ENCODE measurements at places on chromosomes 1 and 21.

- DNase-seq = no peak
These were observed 41.2 kb downstream of the LMO4 start for GRCh38 chr1:87369736-87370478.

- DNase-seq = no peak
These were observed 58.6 kb downstream of the NPHP4 start for GRCh38 chr1:5933676-5934057.

DNA sequence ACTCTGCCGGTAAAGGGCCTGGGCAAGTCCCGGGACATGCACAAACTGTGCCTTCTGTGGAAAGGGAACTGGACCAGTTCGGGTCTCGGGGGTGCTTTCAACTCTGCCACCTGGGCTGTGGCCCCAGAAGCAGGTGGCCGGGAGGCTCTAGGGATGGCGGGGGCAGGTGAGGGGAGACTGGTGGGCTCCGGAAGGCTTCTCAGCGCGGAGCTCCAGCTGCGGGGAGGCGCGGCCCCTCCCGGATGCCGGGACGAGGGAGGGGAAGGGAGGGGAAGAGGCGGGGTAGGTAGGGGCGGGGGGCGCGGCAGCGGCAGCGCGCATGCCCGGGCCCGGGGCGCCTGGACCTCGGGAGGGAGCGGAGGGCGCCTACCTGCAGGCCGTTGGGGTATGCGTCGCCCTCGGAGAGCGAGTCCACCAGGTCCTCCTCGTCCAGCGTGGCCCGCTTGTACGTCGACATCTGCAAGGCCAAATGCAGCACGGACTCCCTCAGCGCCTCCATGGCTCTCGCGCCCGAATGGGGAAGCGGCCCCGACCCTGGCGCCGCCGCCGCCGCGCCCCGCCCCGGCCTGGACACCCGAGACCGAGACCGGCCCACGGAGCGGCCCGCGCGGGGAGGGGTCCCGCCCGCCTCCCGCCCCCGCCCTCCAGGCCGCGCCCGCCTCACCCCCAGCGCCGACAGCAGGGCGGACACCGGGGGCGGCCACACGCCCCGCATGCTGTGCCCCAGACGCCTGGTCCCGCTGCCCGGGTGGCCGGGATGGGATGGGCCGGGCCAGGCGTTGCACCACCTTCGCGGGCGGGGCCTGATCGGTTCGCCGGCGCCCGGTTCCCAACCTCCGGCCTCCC, at the start of gene ECE1:
Gene ECE1 (minus strand): TSS at position 764 of the 846 bp plus-strand sequence. CDS start 49 bp downstream, at position 715.
- no peak for DNase-seq

DNA sequence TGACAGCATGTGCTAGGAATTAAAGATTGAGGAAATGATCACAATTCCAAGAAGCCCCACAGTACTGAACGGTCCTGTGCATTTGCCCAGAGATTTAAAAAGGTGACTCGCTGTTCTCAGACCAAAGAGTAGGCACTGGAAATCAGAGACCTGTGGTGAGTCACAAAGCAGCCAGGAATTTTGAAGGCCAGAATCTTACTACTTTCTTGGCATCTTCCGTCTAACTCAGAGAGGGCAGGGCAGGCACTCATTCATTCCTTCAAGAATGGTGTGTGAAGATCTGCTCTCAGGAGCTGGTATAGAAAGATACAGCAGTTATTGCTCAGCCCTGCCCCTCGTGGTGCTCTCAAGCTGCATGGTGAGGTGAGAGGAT, 57.9 kb downstream of the BRINP2 start:
- no peak for DNase-seq

DNA sequence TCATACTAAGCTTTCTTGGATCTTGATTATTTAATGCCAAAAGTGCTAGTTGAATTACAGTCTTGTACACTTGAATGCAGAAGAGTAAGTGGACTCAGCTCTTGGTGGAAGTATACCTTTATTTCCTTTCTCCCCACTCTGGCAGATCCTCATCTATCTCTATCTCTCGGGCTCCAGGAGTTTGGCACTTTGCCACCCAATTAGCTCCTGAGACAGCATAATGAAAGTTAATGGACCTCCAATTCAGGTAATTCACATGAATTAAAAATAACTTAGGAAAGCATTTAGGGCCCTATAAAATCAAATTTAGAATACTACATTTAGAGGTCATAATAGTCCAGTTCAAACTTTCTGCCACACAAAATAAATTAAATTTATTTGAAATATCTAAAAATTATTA, 67.4 kb downstream of the OLFM3 start:
- DNase-seq = no peak

DNA sequence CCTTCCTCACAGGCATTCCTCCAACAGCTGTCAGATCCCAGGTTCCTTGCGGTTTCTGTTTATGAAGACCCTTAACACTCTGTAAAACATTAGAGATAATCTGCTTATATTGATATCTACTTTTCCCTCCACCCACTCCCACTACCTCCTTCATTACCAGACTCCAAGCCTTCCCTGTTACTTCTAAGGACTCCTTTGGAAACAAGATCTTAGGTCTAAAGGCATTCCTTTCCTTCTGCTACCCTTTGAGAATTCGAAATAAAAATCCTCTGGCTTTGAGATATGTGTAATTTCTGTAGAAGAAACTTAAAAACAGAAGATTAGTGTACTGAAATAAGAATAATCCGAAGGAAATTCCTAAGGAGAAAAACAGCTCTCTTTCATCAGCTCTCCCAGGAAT, 23.7 kb upstream of the LYPLAL1 start:
- DNase-seq = no peak

DNA sequence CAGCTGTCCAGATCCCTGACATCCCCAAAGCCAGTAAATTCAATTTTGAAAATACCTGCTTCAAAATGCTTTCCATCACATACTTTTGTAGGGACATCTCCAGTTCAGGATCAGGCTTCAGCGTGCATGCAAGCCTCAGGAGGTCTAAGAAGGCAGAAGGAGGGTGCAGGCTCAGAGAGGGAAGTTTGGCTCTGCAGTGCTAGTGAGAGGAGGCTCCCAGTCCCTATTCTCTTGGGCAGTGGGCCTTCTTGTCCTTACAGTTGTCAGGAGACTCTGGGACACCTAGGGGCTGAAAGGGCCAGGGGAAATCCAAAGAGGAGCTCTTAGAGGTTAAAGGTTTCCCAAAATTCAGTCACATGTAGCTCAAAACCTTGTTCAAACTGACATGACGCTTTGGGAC, 20.1 kb downstream of the ADCY10 start:
- no peak for DNase-seq

- no peak for DNase-seq
These were observed 74.6 kb downstream of the OBSCN start for GRCh38 chr1:228282329-228283042.

All from fibroblast of the conjunctiva (primary cell).